Stimulated activated CD4-positive, alpha-beta T cell treated with anti-CD3 and anti-CD28 coated beads, Interleukin-12 subunit alpha, Interleukin-12 subunit beta, amount 100 ng/mL, for 4 hours (primary cell): ENCODE measurements at places on chromosomes 6 and 20.

- DNase-seq = no peak
Measured at GRCh38 chr20:59770851-59771250, 162.6 kb downstream of the SYCP2 start.

GRCh38 chr6:15936503-15936902 lies 192.4 kb upstream of the MYLIP start:
- no peak for DNase-seq

- no peak for DNase-seq
Measured at GRCh38 chr20:4794846-4795245, 73.1 kb downstream of the PRND start.

GRCh38 chr6:159044899-159045727 lies at the start of gene TAGAP:
TSS of gene TAGAP (minus strand) at chr6:159044991. CDS start at chr6:159044146, 845 bp downstream.
- peak; percentile 72 for DNase-seq

- DNase-seq = no peak
Measured at GRCh38 chr6:2950713-2951112, 20.7 kb downstream of the SERPINB6 start.

DNA sequence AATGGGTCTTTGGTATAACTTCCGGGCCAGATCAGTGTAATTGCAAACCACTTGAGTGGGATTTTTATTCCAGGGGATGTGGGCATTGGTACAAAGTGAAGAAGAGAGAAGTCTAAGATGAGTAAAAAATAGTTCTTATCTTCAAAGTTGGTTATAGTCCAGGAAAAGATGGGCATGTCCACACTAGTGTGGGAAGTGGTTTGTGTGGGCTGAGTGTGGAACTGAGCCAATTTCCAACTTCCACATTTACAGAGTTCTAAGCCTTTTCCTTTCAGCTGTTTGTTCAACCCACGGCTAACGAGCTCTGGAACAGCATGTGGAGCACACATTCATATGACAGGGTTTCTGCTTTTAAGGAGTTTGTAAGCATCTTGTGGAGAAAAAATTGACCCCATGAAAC lies 72.3 kb upstream of the IFNGR1 start:
- no peak for DNase-seq

DNA sequence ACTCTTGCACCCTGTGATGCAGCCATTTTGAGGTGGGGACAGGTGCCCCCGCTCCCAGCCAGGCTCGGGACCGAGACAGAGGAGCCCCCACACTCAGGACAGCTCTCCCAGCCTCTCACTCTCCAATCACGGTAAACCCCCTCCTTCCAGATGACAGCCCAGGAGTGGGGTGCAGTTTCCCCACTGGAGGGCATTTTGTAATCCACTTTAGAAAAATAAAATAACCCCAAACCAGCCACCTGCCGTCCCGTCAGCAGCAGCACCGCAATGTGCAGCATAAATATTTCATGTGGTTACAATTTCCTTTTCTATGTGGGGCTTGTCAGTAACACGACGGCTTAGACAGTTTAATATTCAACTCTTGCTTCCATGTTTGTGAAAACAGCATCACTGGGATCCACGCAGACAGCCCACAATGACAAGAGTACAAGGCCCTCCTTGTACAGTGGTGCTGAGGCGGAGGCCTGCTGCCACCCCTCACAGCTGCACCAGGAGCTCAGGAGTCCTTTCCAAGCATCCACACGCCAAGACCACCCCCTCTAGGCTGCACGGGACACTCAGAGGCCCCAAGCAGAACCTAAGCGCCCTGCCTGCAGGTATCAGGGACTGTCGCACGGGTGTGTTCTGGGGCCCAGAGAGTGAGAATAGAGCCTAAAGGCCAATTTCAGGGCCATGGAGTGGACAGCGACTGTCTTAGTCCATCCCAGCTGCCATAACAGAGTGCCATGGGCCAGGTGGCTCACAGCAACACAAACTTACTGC lies 116.7 kb downstream of the JPH2 start:
- no peak for DNase-seq

DNA sequence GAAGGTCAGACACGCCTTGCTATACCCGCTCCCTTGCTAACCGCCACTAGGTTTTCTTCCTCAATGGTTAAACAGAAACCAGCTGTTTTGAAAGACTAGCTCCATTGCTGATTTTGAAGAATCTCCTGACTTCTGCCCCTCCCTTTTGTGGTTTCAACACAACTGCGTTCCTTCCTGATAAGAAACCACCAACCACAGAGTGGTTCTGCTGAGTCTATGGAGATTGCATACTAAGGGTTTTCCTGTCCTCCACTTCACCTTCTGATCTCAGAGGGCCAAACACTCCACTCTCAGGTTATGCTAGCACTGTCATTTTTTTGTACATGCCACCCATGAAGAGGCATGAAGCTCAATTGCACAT lies 207.9 kb downstream of the MYLK4 start:
- DNase-seq = no peak

GRCh38 chr6:119734227-119734626 lies 384.7 kb upstream of the MAN1A1 start:
- DNase-seq = no peak

DNA sequence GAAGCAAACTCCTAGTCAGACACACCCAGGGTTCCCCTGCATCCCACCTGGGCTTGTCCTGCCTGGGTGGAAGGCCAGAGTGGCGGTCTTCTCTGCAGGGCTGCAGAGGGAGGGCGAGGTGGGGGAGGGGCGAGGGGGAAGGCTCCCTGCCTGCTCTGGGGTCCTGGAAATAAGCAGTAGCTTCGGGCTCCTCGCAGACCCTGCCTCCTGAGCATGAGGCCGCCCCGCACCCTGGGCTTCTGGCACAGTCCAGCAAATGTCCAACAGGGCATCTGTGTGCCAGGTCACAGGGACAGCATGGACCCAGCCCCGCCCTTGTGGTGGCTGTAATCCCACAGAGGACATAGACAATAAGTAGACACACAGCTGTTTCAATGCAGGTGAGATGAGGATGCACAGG lies 193.8 kb downstream of the TAF4 start:
- DNase-seq = no peak

DNA sequence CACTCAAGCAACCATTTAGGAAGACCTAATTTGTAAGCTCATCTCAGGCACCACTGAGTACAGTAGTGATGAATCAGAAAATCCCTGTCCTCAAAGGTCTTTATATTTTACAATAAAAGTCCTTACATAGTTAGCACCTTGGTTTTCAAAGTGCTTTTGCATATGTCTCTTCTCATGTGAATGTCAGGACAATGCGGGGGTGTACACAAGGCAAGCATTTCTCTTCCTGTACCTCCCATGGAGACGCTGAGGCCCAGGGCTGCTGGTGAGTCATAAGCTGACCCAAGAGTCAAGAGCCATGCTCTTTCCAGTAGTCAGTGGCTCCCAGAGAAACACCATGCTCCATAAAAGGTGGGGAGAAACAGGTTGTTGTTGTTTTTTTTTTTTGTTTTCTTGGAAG lies 174.0 kb downstream of the GJA10 start:
- no peak for DNase-seq

DNA sequence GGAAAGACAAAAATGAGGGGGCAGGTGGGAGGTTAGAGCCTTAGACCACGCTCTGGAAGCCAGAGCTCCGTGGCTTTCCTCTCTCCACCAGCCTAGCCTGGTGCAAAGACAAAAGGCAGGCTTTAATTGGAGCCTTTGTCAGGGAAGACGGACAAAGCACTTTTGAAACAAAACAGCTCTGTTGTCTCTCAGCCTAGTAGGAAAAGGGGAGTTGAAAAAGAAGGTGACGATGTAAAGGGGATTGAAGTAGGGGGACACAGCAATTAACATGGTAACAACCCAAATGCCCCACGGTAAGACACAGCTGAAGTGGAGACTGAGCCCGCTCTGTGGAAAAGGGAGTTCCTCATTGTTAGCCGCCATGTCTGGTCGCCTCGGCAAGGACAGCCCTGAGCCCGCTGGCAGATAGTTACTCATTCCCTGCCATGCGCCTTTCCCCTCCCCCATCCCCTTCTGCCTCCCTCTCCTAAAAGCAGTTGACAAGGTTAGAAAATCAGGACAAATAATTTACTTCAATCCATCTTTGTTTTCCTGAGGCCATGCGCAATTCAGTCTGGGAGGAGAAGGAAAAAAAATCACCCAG lies 93.0 kb downstream of the TCP11 start:
- no peak for DNase-seq
